T-helper 17 cell (primary cell): ENCODE measurements at places on chromosomes 2 and 18. TPM values are rescaled to one million over a fixed set of nuclear protein-coding genes. Genes with fewer than 3 reads are reported as not detected.

- DNase-seq = no peak
Measured at GRCh38 chr18:23897291-23897690, 117.3 kb upstream of the TTC39C start.

The SKOR2 gene
- not detected for total RNA-seq

- DNase-seq = no peak
Measured at GRCh38 chr18:7038330-7038851, 79.2 kb downstream of the LAMA1 start.

DNA sequence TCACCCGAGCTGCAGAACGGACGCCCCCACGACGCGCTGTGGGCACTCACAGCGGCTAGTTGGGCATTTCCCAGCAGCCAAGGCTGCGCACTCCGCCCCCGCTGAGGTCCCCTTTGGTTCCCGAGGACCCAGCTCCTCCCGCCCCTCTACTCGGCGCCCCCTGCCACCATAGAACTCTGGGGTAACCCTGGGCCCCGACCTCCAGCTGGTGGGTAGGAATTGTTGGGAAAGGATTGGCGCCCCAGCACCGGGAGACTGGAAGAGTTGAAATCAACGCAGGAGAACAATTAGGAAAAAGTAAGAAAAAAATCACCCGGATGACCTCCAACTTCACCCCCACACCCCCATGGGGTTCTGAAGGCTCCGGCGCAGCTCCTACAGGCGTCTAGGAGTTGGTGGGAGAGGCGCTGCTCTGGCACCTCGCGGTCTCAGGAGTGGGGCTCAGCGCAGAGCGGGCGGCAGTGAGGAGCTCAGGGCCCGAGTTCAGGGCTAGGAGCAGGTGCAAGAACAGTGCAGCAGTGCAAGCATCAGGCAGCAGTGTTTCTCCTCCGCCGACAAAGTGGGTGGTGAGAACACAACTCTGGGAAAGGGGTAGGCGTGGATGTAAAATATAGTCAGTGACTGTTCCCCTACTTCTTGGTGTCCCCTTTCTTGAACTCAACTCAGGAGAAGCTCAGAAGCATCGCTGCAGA lies 14.0 kb downstream of the POU3F3 start:
- no peak for DNase-seq

DNA sequence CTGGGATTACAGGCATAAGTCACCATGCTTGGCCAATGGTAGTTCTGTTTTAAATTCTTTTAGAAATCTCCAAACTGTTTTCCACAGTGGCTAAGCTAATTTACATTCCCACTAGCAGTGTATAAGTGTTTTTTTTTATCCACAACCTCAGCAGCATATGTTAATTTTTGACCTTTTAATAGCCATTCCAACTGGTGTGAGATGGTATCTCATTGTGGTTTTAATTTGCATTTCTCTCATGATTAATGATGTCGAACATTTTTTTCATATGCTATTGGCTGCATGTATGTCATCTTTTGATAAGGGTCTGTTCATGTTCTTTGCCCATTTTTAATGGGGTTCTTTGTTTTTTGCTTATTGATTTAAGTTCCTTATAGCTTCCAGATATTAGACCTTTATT lies 20.0 kb downstream of the MOCOS start:
- DNase-seq = no peak

The RAD51AP2 gene
- not detected for total RNA-seq
